ENCODE measurements at places on chromosomes 2 and 18.

- DNase-seq: no peak
Observed at GRCh38 chr2:130798472-130799218, 38.1 kb upstream of the ARHGEF4 start.

- no peak for DNase-seq
Observed at GRCh38 chr2:71777946-71778345, 324.6 kb downstream of the DYSF start.

DNA sequence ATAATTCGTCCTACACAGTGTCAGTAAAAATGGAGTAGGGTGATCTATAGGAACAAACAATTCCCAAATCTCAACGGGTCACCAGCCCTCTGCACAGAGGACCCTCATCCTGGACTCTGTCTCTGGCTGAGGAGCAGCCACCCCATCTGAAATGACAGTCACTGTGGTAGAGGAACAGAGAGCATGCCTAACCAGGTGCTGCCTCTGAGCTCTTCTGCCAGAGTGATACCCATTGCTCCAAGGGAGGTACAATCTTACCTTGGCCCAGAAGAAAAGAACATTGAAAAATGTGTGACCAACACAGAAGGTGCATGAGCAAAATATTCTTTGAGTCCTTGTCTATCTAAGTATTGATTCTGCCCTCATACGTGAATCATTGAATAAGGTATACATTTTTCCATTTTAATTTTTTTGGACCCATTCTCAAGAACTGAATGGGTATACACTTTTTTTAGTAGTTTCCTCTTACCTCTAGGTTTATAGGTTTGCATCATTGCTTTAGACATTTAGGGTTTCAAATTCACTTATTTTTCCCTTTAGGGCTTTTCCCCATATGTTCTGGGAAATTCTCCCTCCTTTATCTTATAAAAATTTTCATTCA is 8.7 kb downstream of the SP140 start:
- no peak for DNase-seq

GRCh38 chr2:42128721-42129486 is 40.2 kb upstream of the EML4 start:
- no peak for DNase-seq

DNA sequence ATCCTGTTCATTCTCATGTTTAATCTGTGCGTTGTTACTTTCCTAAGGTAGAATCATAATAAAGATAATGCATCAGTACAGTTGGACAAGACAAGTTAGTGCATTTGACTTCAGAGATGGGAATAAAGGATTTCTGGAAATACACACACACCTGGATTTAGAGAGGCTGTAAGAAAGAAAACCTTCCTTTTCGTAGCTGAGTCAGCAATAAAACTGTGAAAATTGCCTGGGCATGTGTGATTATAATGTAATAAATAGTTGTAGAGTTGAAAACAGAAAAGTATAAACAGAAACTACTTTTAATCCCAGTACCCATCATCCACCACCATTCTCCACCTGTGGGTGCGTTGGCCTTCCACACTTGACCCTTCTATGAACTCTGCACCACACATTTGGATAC is 15.4 kb downstream of the CFAP53 start:
- DNase-seq: no peak

DNA sequence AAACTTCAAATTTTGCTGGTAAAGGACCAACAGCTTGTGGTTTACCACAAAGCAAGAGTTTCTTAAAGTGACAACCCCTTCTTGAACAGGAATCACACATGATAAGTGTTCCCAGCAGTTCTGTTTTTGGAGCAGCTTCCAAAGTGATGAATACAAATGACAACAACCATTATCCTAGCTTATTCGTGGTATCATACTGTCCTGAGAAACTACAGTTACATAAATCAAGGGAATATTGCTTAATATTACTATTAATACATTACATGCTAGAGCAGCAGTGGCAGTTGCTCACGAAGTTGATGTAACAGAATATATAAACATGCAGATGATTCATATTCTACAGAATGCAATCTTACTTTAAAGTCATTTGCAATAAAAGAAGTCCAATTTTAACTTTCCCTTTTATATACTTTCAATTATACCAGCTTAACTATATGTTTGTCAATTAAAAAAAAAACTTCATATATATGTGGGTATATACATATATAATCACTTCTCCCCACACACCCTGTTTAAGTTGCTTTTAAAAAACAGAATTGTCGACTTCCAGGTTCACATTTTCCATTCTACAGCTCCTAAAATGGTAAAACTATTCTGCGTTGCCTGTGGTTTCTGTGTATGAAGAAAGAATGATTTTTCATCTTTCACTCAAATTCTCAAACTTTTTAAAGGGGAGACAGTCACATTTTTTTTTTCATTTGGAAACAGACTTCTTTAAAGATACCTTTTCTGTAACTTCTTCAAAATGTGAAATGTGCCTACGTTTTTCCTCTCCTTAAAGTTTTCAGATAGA is 713.6 kb downstream of the TDRD15 start:
- DNase-seq: no peak

DNA sequence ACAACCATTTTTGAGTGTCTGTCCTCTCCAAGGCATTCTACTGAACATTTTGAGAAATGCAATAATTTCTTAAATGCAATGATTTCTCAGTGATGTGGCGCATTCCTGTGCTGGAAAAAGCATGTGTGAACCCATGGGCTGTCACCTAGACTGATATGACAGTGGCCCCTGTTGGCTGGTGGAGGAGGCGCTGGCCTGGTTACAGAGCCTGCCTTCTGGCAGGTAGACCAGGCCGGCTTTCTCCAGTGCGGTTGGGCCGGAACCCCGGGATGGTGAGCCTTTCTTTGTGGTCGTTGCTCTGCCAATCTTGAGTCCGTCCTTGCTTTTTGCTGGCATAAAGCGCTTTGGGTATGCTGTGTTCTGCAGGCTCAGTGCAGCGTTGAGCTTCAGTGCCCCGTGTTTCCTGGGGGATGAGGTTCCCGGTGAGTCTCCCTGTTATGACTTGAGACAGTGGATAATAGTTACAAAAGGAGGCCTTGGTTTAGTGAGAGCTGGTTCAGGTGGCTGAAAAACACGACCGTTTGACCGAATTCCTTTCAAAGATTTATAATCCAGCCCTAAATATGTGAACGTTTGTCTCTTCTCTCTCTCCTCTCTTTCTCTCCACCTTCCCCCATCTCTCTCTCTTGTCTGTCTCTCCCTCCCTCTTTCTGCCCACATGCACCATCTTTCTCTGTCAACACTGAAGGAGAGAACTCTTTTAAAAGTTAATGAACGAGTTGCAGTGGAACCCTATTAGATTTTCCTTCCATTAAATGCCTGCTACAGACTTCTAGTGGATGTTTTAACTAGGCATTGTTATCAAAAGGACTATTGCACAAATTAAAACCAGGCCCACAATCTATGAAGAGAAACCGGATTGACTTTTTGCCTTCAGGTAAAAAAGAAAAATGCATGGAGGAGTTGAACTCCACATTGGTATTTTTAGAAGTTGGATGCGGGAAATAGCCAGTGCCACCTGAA is 34.0 kb downstream of the TSHZ1 start:
- DNase-seq: no peak

DNA sequence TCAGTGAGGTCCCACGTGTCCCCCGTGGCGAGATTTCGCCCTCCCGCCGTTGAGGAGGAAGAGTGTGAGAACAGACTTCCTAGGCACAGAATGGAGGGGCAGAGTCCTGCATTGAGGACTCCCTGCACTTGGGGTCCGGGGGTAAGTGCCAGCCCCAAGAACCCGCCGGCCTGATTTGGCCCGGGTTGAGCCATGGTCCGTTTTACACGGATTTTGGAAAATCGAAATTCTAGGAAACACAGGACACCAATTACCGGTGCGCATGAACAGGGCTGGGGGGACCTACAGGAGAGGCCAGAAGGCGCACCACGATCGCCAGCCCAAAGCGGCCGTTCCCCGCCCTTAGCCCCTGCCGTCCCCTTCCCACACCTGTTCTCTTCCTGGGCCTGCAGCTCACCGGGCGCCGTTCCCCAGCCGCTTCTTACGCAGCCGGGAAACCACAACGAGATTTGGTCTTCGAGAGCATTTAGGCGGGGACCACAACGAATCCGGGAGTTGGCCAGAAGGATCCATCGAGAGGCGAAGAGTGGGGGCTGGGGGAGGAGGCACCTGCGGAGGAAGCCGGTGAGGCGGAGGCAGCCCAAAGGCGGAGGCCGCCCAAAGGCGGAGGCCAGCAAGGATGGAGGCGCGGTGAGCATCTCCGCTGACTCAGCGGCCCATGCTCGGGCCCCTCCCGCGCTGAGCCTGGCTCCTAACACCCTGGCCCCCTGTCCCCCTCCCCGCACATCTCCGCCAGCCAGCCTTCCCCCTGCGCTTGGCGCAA is 464 bp upstream of the TLX2 start:
- DNase-seq: no peak

DNA sequence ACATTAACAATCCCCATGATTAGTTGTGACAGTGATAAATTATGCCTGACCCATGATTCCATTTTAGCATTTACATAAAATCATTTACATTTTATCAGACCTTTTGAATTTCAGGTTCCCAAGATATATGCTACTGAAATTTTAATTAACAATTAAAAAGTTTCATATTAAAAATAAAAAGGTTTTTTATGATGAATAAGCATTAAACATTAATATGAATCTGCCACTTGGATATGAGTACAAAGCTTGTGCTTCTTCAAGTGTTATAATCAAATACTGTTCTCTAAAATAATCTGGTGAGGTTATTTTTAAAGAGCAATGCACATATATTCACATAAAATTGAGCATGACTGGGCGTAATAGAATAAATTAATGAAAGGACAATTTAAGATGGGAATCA is 1218.0 kb downstream of the CNTNAP5 start:
- no peak for DNase-seq

DNA sequence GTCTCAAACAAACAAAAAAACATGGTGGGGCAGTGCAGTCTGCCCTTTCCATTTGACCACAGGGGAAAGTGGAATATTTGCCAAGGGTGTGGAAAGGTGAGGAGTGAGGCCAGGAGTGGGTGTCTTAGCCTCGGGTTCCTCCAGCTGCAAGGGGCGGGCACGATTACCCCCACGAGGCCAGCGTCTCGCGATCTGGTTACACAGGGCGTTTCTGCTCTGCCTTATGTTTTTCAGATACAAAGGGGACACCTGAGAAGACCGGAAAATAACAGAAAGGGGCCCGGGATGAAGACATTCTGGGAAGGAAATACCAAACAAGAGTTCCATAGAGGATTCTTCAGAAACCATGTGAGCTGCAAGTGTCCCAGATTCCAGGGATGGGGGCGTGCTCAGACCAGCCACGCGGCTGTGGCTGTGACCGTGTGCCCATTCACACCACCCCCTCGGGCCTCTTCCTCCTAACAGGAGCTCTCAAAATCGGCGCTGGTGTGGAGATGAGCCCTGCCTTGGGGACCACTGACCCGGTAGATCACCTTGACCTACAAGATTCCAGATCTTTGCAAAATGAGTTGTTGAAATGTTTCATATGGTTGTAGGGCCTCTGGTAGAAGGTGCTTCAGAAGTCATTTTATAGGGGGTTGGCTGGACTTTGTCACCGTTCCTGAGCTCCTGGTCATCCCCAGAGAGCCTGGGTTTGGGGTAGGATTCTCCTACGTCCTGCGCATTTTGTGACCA is 34.2 kb downstream of the FAM178B start:
- no peak for DNase-seq

GRCh38 chr2:18178736-18179349 is 300.4 kb downstream of the KCNS3 start:
- DNase-seq: no peak

- peak; percentile 17 for DNase-seq
Observed at GRCh38 chr2:20666304-20667150, at the start of gene GDF7. Gene GDF7, plus strand, starts transcription at chr2:20667144. Its CDS starts 96 bp downstream, at chr2:20667240.

DNA sequence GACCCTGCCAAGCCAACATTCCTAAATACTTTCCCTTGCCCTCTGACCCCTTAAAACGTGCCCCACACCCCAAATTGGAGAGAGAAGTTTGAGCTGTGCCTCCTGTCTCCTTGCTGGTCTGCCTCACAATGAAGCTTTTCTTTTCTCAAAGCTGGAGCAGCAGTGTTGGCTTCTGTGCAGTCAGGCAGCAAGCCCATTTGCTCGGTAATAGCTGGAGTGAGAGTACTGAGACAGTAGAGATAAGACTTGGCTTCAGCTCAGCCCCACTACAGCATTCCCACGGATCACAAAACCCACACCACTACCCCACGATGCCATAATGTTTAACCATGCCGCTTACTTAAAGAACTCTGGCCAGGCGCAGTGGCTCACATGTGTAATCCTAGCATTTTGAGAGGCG is 73.0 kb downstream of the NCAPH start:
- DNase-seq: no peak

- DNase-seq: no peak
Observed at GRCh38 chr2:19873014-19873413, 28.8 kb downstream of the TTC32 start.

DNA sequence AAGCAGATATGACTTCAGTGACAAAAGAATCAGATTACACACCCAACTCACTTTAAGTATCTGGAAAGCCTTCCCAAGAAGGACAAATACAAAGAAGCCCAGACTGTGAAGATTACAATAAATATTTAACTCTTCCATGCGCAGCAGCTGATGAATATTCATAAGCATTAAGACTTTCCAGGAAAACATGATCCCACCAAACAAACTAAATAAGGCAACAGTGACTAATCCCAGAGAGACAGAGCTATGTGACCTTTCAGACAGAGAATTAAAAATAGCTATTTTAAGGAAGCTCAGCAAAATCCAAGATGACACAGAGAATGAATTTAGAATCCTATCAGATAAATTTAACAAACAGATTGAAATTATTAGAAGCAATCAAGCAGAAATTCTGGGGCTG is 108.2 kb upstream of the UBE2E3 start:
- DNase-seq: no peak

DNA sequence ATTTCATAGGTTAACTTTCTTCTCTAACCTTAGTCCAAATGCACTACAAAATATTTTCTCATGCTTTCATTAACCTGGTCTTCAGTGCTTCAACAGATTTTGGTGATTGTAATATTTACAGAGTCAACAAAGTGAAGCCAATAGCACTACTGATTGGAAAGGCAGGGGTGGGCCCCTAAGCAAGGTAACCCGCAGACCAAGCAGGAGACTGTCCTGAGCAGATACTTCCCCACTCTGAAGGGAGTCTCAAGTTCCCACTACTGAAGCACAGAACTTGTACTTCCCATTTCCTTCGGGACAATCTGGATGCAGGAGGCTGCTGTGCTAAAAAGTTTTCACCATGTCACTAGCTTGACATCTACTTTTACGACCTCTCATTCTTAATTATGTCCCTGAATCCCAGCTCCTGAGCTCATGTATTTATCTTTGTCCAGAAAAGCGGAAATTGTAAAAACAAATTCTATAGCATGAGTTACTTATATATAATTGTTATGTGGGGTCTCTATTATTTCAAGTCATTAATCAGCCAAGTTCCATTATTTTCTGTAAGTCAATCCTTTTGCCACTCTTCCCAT is 311.6 kb upstream of the REV1 start:
- DNase-seq: no peak

- DNase-seq: no peak
Observed at GRCh38 chr2:215851082-215851481, 162.3 kb downstream of the MREG start.

DNA sequence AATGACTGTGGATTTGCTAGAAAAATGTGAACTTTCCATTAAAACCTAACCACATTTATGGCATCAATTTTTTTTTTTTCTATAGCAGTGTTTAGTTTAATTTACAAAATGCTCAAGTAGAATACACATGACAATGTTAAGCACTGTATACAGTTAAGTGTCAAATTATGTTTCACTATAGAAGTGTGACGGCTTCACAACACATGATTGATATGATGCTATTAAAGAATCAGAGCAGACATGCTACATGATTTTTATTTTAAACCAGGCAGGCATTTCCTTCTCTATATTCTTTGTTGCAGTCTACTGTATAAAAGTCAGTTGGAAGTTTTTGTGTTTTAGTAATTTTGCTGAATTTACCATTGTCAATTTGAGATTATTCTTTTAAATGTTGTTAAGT is 43.6 kb downstream of the PROKR1 start:
- DNase-seq: no peak

- no peak for DNase-seq
Observed at GRCh38 chr2:240798327-240798905, 21.6 kb downstream of the KIF1A start.

Data from immature natural killer cell (primary cell).